ENCODE measurements at places on chromosomes 7 and 10.

DNA sequence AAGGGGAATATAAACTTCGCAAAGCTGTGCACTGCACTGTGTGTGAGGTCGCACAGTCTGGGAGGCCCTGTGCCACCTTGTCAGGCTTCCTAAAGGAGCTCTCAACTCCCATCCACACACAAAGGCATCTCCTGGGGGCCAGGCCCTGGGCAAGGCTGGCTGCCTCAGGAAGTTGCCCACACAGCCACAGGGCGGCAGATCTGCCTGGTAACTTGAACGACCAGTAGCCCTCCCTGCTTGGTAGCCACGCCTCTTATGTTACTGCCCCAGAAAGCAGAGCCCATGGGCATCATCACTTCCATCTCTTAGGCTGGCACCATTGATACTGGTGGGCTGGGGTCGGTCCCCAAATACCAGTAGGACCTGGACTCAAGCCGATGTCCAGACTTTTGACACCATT, 82.8 kb downstream of the HECW1 start:
- DNase-seq, result no peak

GRCh38 chr10:91742229-91742628, 56.0 kb upstream of the TNKS2 start:
- no peak for DNase-seq

GRCh38 chr10:76036111-76036940, 604.9 kb downstream of the LRMDA start:
- no peak for DNase-seq

- DNase-seq, result no peak
Measured at GRCh38 chr7:105760551-105761447, 115.6 kb downstream of the ATXN7L1 start.

DNA sequence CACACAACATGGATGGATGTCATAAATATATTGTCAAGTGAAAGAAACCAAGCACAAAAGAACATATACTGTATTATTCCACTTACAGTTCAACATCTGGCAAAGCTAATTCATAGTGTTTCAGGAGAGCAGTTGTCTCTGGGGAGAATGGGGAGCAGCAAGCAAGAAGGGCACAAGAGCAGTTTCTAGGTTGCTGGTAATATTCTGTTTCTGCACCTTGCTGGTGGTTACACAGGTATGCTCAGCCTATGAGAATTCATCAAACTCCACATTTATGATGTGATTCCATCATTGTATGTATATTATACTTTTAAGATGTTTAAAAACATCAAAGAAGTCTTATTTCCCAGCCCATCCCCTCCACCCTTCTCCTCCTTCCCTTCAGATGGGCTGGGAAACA, 18.1 kb upstream of the PALS2 start:
- DNase-seq, result no peak
